ENCODE measurements at places on chromosomes 16 and 17.

DNA sequence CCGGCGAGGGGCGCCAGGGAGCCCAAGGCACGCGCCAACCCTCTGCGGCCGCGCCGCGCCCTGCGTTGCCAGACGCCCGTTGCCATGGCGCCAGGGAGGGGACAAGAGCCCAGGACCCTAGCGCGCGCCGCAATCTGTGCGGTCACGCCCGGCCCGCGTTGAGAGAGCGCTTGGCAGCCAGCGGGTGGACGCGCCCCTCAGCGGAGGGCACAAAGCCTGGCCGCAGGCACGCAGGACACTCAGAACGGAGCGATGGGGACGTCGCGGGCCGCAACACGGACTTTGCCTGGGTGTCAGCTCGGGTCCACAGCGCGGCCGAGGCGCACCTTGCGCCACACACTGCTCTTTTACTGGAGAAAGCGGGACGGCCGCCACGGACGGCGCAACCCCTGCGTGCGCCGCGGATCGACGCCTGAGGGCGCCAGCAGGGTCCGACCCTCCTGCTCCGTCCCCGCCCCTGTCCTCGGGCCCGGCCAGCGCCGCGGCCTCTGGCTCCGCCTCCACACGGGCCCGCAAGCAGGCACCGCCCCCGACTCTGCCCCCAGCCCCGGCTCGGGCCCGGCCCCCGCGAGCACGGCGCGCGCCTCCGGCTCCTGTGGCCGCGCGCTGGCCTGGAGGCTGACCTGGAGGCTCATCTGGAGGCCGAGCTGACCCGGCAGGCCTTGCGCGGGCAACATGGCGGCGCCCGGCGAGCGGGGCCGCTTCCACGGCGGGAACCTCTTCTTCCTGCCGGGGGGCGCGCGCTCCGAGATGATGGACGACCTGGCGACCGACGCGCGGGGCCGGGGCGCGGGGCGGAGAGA is at the start of gene GFER:
TSS of gene GFER (plus strand) at position 650 of the 803 bp plus-strand sequence. CDS start at position 676, 26 bp downstream.
- peak; percentile 60 for DNase-seq

GRCh38 chr16:5615868-5616642 is 518.5 kb upstream of the EEF2KMT start:
- DNase-seq, result no peak

DNA sequence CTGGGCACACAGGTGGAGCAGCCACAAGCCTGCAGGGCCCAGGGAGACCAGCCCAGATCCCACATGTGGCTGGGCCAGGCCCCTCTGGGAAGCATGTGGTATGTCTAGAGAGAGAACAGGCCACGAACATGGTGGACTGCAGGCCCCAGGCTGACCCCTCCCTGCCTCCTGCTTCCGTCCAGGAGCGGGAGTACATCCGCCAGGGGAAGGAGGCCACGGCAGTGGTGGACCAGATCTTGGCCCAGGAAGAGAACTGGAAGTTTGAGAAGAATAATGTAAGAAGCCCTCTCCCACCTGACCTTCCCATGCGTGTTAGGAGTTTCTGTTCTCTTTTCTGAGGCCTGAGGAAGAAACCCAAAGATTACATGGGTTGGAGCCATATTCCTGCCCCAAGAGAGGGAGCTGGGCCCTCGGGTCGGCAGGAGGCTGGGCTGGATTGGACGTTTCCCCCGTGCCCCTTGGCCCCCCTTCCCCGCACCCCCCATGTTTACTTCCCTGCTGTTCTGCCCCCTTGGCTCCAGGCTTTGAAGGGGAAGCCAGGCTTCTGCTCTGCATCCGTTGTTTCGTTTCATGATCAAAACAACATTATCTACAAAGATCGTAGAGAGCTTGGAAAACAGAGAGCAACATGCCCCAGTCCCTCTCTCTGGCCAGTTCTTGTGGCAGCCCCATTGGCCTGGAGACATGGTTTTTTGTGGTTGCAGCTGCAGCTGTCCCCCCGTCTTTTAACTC is 5.7 kb upstream of the TCAP start:
- DNase-seq, result no peak

DNA sequence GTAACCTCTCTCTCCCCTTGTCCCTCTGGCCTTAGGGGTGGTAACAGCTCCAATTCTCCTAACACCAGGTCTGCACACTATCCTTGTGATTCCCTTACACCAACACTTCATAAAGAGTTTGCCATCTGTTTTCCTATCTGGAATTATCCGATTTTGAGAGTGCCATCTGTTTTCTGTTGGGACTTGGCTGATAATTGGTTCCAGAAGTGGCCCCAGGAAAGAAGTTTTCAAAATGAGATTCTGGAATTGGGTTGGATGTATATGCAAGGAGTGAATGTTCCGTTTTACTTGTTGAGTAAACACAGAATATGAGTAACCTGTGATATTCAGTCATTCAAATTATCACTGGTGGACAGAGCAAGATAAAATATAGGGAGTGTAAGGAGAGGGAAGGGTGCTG is 134.1 kb upstream of the HS3ST3A1 start:
- DNase-seq, result no peak

DNA sequence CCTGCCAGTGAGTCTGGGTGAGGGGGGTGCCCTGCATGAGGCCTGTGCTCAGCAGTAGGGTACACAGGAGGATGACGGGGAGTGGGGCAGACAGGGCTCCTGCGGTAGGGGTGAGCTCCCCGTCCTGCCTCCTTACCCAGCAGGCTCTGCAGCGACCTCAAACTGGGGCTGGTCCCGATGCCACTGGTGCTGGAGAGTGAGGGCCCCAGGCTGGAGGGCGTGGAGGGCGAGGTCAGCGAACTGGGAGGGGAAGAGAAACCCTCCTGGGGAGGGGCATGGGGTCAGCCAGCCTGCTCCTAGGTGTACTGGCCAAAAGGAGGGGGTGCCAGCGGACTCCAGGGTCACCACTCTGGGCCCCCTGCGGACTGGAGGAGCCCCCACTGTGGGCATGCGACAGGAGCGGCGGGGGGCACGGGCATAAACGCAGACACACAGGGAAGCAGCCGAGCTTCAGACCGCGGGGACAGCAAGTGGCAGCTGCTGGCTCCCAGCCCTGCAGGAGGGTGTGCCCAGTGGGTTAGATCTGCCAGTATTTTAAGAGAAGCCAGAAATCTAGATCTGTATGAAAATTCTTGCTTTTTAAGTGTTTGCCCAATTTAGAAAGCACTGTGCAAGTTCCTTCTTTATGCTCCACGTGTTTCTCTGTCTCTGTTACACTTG is 9.0 kb upstream of the VASN start:
- no peak for DNase-seq

DNA sequence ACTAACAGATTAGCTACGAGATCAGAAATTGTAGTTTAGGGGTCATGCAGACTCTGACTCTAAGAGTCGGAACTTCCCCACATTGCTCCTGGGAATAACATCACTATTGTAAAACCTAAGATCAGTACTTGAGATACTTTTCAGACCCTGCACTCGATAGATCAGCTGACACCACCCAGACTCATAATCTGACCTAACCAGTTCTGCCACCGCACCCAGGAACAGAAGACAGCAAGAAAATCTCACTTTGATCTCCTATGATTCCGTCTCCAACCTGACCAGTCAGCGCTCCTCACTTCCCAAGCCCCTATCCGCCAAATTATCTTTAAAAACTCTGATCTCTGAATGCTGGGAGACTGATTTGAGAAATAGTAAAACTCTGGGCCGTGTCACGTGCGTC is 27.2 kb upstream of the ASGR2 start:
- DNase-seq, result no peak

DNA sequence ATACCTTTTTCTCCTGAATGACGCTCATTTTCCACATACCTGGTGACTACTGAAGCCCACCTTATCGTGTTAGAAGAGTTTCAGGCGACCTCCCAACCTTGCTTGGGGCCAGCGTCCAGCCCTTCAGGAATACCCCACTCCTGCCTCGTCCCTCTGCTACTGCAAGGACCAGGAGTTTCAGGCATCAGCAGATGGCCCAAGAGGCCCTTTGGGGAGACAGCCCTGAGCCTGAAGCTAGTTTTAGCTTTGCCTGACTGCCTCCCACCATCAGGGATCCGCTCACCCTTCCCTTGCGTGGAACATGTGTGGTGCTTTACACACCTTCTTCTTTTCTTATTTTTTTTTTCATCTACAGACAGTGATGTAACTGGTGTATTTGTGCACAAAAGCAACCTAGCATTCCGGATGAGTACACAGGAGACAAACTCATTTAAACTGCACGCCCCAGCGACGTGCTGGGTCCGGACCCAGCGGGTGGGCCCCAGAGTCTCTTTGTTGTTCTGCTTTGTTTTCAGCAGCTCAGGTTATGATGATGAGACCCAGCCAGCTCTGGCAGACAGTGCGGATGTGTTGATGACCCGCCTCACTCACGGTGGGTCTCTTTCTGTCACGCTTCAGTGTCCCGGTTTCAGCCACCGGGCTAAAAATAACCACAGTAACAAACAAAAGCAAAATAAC is 242.4 kb downstream of the C16orf95 start:
- no peak for DNase-seq

GRCh38 chr17:67223924-67224323 is 21.1 kb downstream of the HELZ start:
- no peak for DNase-seq
